MG63 (cell line): ENCODE measurements at places on chromosomes 7 and 10. TPM values are rescaled to one million over a fixed set of nuclear protein-coding genes. Genes with fewer than 3 reads are reported as not detected.

Gene OR2A12
- total RNA-seq, result not detected in 2 replicates

Gene GPR26
- not detected in 2 replicates for total RNA-seq

Gene ACSM6
- not detected in 2 replicates for total RNA-seq

Gene CYP3A4
- not detected in 2 replicates for total RNA-seq
